Kasumi-1 (cell line): ENCODE measurements at places on chromosomes 3 and 15.

GRCh38 chr15:75192307-75192706 lies 9.4 kb upstream of the C15orf39 start:
- DNase-seq, result no peak

DNA sequence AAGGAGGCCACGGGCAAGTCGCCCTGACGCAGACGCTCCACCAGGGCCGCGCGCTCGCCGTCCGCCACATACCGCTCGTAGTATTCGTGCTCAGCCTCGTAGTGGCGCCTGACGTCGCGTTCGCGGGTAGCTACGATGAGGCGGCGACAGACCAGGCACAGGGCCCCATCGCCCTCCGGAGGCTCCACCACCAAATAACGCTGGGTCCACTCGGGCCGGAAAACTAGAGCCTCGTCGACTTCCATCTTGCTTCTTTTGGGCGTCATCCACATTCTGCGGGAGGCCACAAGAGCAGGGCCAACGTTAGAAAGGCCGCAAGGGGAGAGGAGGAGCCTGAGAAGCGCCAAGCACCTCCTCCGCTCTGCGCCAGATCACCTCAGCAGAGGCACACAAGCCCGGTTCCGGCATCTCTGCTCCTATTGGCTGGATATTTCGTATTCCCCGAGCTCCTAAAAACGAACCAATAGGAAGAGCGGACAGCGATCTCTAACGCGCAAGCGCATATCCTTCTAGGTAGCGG lies at the start of gene EPM2AIP1:
Gene EPM2AIP1, minus strand, starts transcription at position 326 of the 520 bp plus-strand sequence. Its CDS starts 54 bp downstream, at position 272.
- DNase-seq, result no peak

DNA sequence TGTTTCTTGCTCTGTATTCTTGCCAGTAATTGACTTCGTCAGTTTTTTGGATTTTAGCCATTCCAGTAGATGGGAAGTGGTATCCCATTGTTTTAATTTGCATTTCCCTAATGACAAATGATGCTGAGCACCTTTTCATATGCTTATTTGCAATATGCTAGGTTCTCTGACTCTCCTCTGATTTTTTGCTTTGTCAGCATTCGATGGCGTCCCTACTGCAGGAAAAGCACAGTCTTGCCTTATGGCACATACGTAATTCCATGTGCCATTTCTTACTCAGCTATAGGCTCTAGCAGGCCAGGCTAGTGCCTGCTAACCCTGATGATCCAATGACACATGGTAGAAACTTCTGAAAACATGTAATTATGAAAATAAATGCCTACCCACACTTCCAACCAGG lies 239.2 kb upstream of the ATP10A start:
- DNase-seq, result no peak

- no peak for DNase-seq
Observed at GRCh38 chr3:131735116-131735515, 232.3 kb upstream of the MRPL3 start.

DNA sequence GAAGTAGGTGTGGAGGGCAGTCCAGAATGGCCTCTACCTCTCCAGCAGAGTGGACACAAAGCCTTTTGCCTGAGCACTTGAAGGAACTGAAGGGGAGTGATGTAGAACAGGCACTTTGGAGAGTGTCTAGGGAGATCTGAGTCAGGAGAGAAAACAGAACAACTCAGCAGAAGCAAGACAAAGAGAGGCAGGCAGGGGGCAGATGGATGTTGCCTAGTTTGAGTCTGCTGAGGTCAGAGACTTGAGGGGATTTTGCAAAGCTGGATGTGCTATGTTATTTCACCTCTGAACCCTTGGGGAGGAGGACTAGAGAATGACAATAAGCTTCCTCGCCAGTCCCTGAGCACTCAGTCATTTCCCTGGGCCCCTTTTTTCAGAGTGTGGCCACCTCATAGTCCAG lies 366.4 kb downstream of the EPHB1 start:
- no peak for DNase-seq

- no peak for DNase-seq
Observed at GRCh38 chr3:43289401-43289800, 3.1 kb downstream of the SNRK start.

GRCh38 chr3:15010664-15011063 lies 54.5 kb downstream of the MRPS25 start:
- DNase-seq, result no peak

DNA sequence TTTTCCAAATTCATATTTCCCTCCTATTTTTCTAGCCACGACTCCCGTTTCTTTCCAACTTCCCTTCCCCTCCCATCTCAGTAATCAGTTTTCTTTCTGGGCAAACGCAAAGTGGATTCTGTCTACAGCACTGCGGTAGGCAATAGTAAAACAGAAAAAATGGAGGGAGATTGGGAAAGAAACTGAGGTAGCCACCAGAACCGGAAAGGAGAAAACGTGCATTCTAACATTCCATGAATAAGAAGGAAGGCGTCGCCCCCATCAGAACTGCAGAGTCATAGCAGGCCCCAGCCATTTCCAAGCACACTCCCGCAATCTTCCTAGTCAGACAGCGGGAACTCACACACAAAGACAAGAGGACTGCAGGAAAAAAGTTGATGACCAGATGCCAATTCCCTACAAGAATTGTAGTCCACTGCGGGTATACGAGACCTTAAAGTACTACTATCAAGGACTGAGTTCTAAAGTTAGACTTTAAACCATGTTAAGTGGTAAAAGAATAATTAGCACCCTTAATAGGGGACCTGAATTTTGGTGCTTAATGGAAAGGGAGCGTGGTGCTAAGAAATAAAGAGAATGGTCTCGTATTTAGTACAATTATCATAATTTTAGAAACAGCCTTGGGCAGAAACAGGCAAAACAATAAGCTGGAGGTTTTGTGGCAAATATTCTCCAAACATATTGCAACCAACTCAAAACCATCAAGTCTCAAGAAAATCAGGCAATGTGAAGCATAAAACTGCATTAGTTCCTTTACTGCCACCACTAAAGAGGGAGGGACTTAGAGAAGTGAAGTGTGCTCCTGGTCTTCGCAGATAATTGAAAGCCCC lies 1.4 kb downstream of the PFN2 start:
- DNase-seq, result no peak

- no peak for DNase-seq
Observed at GRCh38 chr3:176796371-176796770, 400.9 kb downstream of the TBL1XR1 start.

DNA sequence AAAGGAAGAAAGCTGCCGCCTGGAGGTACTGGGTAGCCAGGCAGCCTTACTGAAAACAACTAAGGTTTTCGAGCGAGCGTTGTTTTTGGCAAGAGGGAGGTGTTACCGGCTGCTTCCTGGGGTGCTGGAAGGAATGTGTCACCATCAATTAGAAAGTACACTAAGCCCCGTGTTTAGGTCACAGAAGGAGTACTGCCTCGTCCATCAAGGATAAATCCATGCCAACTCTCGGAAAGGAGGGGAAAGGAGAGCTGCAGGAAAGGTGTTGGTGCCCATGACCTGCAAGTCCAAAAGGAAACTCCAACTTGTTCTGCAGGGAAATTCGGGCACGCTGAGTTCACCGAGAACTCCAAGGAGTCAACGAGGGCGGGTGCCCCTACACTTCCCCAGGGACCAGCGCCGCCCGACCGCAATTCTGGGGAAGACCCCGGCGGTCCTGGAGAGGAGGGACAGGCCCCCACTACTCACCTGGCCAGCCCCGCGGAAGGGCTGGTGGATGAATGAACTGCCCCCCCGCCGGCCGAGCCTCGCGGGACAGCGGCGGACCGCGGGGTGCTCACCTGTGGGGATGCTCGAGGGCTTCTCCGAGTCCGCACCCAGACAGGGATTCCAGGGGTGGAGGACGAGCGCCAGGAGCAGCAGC lies 542 bp downstream of the PLOD2 start:
- peak; percentile 39 for DNase-seq

GRCh38 chr15:81331600-81331999 lies 7.7 kb upstream of the STARD5 start:
- DNase-seq, result no peak

- DNase-seq, result no peak
Observed at GRCh38 chr15:64024172-64025050, 21.9 kb downstream of the DAPK2 start.
